Right renal cortex interstitium (tissue), 3 donors: ENCODE measurements at places on chromosomes 5 and 9. TPM values are rescaled to one million over a fixed set of nuclear protein-coding genes. Genes with fewer than 3 reads are reported as not detected.

KCNIP1 gene
- polyA plus RNA-seq = 11.7 TPM

ADRB2 gene
- 0.34 TPM for polyA plus RNA-seq

PSD2 gene
- 1.6 TPM for polyA plus RNA-seq

OGN gene
- 47.4 TPM for polyA plus RNA-seq

CD72 gene
- polyA plus RNA-seq = 2.1 TPM

MSX2 gene
- polyA plus RNA-seq = 0.62 TPM

OR1J2 gene
- polyA plus RNA-seq = not detected

BTNL3 gene
- polyA plus RNA-seq = 0.43 TPM

PCDHB7 gene
- 5.5 TPM for polyA plus RNA-seq

ALDOB gene
- 923 TPM for polyA plus RNA-seq

C9 gene
- 0.79 TPM for polyA plus RNA-seq

DND1 gene
- not detected for polyA plus RNA-seq

GDNF gene
- polyA plus RNA-seq = 12.9 TPM

SURF4 gene
- 175 TPM for polyA plus RNA-seq

DNAH5 gene
- 2.5 TPM for polyA plus RNA-seq

NUTM2G gene
- 0.85 TPM for polyA plus RNA-seq

TAF11L10 gene
- not detected for polyA plus RNA-seq
